ENCODE measurements at places on chromosomes 13 and 19. TPM values are rescaled to one million over a fixed set of nuclear protein-coding genes. Genes with fewer than 3 reads are reported as not detected.

DNA sequence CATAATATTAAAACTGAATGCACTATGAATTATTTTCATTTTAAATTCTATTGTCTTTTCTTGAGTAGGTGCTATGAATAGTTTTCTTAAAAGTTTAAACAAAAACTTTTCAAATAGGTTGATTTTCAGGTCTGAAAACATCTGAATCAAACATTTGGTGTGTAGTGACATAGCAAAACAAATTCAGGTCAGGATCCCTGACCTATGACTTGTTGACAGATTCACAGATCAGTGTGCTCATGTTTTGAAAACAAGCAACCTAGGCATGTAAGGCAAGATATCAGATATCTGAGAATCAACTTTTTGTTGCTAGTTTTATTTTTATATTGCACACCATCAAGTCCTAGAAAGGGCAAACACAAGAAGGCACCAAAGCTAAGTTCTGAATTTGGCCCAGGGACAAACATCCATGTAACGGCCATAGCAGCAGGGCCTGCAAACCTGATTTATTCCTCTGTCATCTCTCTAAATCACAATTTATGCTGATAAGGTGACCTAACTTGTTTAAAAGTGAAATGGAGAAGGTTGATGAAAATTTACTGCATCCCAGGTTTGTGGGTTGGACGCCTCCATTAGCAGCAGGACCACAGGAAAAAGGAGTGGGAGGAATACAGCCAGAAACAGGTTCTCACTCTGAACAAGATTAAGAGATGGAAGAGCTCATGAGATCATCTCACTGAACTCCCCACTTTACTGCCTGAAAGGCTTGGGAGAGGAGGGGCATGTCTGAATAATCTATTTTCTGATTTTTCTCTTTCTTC lies 337.7 kb downstream of the KCNRG start:
- DNase-seq = no peak

DNA sequence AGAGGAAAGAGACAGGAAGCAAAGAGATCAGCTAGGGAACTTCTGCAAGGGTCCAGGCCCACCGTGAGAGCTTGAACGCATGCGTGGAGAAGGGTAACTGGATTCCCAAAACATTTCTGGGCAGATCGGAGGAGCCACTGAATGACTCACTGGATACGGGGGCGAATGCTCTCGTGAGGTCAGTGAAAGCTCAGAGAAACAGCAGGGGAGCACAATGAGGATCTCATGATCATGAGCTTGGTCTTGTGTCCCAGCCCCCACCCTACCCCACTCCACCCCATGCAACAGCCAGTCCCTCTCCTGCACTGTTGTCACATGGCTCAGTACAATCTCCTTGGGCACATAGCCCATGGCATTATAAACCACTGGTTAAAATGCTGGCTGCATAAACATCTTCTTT lies 40.6 kb downstream of the DCLK1 start:
- DNase-seq = no peak

DNA sequence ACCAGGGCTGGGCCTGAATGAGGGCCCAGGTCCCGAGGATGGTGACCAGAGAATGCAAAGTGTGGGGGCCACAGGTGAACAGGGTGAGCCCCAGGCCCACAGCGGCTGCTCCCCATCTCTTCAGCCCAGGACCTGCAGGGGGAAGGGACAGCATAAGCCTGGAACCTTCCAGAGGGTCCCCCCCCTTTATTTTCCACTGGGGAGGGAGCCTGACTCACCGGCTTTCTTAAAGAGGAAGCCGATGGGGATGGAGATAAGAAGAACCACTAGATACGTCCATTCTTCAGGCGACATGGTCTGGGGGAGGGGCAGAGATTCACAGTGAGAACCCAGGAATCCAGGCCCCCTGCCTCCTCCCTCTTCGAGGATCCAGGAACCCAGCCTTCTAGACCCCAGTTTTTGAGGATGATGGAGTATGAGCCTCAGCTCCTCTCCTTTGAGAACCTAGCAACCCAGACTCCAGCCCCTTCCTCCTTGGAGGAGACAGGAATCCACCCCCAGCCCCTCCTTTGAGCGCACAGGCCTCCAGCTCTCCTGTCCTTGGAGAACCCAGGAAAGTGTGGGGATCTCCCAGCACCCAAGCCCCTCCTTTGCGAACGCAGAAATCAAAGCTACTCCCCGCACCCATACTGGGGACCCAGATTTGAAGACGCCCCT lies 1.0 kb downstream of the MBOAT7 start:
- DNase-seq = no peak

DNA sequence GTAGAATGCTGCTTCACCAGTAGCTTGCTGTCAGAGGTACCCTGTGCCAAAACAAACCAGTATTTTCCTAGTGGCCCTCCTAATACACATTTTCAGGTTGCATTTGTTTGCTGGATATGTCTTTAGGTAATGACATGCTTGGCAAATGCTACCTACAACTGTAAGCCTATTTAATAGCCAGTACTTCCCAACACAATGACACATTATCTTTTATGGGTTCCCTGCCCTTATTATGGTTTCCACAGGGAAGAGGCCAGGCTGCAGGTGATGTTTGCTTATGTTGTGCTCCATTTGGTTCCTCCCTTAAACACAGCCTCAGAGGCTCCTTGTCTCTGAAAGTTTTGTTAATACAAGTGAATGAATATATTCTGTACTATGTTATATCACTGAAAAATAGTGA lies 24.7 kb downstream of the FRY start:
- DNase-seq = no peak

GRCh38 chr13:98476106-98476505 lies 100.8 kb downstream of the STK24 start:
- DNase-seq = no peak

DNA sequence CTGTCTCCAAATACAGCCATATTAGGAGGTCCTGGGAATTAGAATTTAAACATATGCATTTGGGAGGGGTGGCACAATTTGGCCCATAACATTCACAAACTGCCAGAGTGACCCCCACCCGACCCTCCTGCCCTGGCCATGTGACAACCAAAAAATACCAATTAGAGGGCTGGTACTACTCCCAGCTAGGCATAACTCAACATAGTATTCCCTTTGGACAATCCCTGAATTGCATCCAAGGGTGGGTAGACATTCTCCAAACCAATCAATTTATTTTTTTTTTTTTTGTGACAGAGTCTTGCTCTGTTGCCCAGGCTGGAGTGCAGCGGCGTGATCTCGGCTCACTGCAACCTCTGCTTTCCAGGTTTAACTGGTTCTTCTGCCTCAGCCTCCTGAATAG lies 29.8 kb downstream of the CLEC17A start:
- DNase-seq = no peak

- DNase-seq = no peak
Observed at GRCh38 chr13:61833228-61833627, 417.6 kb upstream of the PCDH20 start.

DNA sequence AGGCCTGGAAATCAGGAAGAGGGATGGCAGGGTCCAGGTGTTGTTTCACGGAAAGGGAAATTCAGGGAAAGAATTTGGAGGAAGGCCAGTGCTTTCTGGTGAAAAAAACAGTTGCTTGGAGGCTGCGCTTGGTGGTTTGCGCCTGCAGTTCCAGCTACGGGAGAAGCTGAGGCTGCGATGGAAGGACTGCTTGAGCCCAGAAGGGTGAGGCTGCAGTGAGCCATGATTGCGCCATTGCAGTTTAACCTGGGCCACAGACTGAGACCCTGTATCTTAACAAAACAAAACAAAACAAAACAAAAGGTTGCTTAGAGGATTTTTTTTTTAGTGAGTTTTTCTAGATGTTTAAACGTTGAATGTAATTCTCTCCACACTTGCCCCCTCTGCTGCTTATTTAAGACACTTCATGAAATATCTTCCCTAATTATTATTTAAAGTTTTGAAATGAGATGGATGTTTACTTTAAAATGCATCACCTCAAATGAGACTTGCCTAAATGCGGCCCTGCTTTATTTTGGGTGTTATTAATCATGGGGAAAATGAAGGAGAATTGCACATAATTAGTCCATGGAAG lies 75.4 kb upstream of the TRPC4 start:
- no peak for DNase-seq

DNA sequence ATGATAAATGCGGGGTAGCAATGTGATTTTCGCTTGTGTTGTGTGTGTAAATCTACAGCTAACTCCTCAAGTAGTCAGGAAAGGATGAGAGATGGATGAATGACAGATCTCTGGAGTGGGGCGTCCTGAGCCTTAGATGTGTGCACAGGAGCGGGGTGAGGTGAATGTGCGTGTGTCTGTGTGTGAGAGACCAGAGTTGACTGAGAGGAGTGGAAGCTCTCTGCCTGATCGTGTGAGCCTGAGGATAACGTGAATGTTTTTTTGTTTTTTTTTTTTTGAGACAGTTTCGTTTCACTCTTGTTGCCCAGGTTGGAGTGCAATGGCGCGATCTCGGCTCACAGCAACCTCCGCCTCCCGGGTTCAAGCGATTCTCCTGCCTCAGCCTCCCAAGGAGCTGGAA lies 805 bp downstream of the ZNF461 start:
- DNase-seq = no peak

DNA sequence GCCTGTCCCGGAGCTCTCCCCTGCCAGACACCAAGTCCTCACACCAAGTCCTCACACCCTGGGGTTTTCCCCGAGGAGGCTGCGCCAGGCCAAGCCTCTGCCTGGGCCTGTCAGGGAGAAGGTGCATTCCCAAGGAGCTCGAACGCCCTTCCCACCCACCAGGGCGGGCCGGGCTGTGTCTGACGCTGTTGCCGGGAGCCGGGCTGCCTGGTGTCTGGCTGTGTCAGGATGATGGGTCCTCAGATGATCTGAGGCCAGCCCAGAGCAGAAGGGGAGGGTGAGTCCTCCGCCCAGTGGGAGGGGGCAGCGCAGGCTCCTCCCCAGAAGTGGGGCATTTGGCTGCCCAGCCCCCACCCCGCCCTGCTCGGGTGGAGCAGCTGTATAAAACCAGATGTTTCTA lies 2.3 kb upstream of the HAS1 start:
- no peak for DNase-seq

DNA sequence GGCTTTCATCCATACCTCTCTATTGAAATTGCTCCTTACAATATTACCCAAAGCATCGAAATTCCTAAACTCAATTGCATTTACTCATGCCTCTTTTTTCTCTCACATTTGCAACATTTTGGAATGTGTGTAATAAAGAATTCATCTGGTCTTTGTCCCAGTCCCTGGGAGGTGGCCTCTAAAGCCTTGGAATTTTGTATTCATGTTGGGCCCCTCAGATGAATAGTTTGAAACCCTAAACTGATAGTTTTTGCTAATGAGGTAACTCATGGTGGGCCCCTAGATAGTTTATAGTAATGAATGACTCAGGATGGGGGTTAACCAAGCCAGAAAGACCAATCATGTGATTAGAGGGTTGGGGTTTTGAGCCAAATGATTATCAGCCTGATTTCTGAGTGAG lies 490.4 kb downstream of the DIAPH3 start:
- DNase-seq = no peak

DNA sequence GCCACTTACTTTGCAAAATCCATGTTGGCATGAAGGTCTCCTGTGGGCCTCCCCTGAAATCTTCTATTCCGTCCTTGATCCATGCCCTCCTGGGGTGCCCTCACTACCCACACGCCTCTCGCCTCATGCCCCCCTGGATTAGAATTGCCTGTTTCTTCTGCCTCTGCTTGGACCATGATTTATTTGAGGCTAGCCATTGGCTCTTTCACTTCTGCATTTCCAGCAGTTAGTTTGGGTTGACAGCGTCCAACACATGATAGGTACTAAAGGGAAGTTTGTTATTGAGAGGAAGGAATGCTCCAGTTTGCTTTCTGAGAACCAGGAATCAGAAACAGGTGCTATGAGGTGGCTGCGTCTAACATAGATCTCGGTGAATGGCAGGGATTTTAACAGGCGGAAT lies 30.5 kb upstream of the TPTE2 start:
- no peak for DNase-seq

DNA sequence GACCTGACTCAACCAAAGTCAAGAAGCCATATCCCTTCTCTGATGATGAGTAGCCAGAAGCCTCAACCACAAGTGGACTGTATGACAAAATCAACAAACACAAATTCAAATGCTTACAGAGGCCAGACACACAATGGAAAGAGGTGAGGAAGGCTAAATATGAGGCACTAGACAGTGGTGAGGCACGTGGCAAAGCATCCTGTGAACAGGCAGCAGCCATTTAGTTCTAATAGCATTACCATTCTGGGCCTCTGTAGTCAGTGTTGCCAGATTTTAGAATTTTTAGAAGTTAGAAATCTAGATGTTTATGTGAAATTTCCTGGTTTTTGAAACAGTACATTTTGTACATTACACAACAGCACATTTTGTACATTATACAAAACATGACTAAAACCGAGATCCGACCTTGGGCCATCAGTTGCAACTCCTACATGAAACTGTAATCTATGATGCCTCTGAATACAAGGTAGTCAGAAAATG lies 403.3 kb downstream of the COG6 start:
- no peak for DNase-seq

DNA sequence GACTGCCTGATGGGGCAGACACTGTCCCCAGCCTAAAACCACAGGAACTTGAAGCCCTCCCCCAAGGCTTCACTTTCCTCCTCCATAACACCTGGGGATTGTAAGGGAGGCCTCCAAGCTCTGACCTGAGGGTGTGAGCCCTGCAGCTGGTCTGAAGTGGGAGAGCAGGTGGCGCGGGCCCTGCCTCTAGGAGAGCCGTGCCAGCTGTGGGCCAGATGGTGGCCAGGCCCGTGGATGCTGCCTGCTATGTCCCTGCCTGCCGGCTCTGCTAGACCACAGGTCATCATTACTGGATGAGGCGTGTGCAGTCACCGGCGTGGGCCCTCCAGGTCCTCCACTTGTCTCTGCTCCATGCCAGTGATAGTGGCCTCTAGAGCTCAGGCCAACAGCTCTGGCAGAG lies 3.5 kb upstream of the KLHL26 start:
- DNase-seq = no peak

- no peak for DNase-seq
Observed at GRCh38 chr13:68050761-68051160, 820.6 kb upstream of the PCDH9 start.

DNA sequence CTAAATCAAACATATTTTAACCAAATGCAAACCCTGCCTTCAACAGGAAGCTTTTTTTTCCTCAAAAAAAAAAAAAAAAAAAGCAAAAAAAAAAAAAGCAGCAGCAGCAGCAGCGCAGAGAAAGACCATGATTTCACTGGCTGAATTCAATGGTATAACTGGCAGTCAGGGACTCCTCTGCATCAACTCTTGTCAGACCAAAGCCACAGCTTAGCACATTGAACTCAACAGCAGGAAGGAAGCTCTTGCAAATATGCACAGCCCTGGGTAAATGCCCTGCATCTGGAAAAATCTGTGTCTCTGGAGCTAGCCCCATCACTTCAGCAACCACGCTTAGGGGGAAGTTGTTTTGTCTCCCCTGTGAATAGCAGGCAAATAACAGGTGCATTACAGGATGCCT lies 17.6 kb upstream of the DHRS12 start:
- DNase-seq = no peak

GRCh38 chr13:64767054-64767453 lies 2463.1 kb downstream of the PCDH9 start:
- no peak for DNase-seq

GRCh38 chr19:49520705-49521319 lies 7.0 kb upstream of the RCN3 start:
- DNase-seq = no peak

Gene SLITRK1
- 0.32 TPM for total RNA-seq

Gene NKG7
- 1.3 TPM for total RNA-seq

Gene MEDAG
- total RNA-seq = 12.2 TPM

Gene VSTM1
- not detected for total RNA-seq

Gene KIR2DL3
- total RNA-seq = not detected

Gene ZNF583
- 22.7 TPM for total RNA-seq
